GM13977 (cell line): ENCODE measurements at places on chromosomes 2 and 18.

- no peak for DNase-seq
Measured at GRCh38 chr2:128812183-128812940, 493.7 kb upstream of the HS6ST1 start.

DNA sequence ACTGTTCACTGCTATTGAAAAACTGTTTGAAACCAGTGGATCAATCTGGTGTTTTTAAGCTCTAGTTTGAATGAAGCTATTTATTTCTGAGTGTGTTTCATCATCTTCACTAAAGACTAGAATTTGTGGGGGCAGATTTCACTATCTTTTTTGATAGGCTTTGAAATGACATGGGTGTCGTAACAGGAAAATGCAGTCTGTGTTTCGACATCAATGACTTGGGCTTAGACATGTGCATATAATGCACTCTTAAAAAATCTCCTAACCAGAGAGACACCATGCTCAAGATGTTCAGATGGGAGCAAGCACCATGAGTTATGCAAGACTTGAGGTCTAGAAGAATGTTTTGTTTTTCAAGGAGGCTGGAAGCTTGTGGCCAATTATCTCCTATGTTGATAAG, 221.6 kb downstream of the GPD2 start:
- DNase-seq, result no peak

DNA sequence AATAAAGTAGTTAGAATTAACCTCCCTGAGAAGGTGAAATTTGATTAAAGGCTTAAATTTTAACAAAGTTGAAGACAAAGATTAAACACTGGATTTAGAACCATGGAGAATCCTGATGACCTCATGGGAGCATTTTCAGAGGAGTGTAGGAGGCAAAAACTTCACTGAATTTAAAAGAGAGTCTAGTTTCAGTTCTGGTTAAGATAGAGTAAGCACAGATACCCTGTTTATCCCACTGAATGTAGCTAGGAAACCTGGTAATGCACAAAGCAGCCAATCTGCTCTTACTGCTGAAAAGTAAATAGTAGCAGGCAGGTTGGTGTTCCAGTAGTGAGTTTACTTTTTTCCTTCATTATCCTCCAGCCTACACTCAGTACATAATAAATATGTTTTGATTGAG, 654.9 kb upstream of the SYT4 start:
- no peak for DNase-seq

- DNase-seq, result peak; percentile 62
Measured at GRCh38 chr2:20676353-20677215, 9.6 kb downstream of the GDF7 start.

GRCh38 chr2:197461057-197461456, 7.7 kb downstream of the COQ10B start:
- no peak for DNase-seq

DNA sequence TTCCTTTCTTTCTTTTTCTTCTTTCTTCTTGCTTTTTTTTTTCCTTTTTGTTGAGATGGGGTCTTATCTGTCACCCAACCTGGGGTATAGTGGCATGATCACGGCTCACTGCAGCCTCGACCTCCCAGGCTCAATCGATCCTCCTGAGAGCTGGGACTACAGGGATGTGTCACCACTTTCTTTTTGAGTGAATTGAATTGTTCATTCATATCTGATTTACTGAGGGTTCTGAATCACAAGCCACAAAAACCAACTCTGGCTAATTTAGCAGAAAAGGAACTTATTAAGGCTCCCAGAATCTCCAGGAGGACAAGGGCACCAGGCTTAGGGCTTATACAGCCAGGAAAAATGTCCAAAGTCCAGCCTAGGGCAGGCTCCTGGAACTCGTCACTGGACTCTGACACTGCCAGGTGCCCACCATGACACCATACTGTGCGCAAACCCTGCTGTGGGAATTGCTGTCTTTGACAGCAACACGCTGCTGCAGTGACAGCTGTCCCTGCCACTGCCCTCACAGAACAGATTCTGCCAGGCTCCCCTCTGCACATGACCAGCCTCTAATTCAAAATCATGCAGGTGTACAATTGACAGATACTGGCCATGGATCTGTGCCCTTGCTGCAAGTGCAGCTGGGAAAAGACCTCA, 42.9 kb upstream of the EML6 start:
- DNase-seq, result no peak

DNA sequence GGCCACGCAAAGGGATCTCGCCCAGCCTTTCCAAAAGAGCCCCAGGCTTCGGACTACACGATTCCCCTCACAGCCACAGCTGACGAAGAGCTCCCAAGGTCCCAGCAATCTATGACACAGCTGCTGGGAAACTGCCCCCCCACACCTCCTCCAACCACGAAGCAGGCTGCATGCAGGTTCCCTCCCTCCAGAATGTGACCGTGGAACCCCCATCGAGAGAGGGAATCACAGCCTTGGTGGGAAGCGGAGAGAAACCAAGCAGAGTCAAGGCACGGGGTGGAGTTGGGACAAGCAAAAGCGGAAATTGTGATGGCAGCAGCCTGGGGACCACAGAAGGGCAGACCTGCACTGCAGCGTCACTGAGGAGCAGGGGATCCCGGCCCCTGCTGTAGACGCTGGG, 50.3 kb downstream of the KCNF1 start:
- no peak for DNase-seq

GRCh38 chr2:1811971-1812350, 67.6 kb upstream of the PXDN start:
- no peak for DNase-seq

DNA sequence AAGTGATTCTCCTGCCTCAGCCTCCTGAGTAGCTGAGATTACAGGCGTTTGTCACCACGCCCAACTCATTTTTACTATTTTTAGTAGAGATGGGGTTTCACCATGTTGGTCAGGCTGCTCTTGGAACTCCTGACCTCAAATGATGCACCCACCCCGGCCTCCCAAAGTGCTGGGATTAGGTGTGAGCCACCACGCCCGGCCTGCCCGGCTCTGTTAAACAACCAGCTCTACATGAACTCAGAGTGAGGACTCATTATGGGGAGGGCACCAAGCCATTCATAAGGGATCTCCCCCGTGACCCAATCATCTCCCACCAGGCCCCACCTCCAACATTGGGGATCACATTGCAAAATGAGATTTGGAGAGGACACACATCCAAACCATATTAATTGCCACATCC, 8.8 kb downstream of the ATIC start:
- DNase-seq, result no peak

- DNase-seq, result no peak
Measured at GRCh38 chr2:53694096-53694771, 73.4 kb upstream of the CHAC2 start.

DNA sequence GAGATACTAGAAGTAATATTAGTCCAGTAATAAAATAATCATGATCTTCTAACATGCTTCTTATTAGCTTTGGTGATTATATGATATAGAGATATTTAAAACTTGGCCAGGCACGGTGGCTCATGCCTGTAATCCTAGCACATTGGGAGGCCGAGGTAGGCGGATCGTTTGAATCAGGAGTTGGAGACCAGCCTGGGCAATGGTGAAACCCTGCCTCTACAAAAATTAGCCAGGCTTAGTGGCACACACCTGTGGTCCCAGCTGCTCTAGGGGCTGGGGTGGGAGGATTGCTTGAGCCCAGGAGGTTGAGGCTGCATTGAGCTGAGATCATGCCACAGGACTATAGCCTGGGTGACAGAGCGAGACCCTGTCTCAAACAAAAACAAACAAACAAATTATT, 87.0 kb downstream of the WDR7 start:
- DNase-seq, result no peak

DNA sequence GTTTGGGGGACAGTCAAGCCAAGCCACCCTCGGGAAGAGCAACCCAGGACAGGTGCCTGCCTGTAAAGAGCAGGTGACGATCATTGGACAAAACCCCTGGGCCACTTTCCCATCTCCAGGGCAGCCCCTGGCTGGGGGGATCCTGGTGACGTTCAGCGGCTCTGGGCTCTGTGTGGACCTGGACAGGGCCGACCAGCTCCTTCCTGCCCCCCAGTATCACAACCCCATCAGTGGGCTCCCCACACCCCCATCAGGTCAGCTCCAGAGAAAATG, 57.3 kb upstream of the ASAP2 start:
- no peak for DNase-seq

GRCh38 chr18:59696311-59697235, 650 bp downstream of the CCBE1 start:
- no peak for DNase-seq

GRCh38 chr2:190841707-190842505, 38.7 kb upstream of the GLS start:
- no peak for DNase-seq

DNA sequence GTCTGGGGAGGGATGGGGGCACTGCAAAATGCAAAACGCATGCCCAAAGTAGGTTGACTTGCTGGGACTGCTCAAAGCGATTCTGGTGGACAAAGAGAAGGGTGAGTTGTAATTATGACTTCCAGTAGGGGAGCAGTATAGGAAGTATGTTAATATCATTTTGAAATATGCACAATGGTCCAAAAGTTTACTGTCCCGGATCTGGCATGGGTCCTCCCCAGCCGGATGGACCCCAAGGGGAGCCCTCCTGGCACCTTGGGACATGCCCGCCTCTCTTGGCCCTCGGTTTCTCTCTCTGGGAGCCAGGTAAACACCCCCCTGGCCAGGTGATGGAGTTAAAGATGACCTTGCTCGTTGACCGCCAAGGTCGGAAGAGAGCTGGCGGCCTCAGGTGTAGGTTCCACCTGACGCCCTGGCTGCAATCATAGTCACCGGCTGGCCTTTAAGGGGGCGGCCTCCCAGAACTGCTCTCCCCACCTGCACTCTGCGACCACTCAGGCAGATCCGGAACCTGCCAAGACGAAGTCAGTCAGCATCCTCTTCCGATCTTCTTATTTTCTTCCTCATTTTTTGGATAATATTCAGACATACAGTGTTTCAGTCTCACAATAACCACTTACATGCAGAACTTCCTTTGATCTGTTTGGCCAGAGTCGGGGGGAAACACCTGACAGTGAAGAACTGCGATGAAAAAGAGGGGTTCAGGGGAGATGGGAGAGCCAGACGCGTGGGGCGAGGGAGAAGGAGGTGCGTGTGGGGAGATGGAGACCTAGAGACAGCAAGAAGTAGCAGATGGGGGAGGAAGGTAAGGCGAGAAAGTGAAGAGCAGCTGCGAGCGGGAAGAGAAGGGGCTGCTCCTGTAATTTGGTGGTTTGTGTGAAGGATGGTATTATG, 148.3 kb downstream of the MEIS1 start:
- no peak for DNase-seq

DNA sequence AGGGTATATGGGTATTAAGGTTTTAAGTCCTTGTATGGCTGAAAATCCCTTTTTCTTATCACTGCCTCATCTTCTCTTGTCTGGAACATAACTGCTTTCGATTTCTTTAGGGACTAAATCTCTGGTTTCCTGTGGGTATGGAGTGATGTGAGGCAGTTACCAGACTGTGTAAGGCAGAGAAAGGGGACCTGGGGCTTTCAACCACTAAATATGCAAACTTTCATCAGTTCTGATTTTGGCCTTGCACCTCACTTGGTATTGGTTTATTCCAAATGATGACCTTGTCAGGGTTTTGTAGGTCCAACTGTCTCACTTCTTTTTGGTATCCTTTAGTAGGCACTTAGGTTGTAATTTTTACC, 9.3 kb downstream of the MAP4K4 start:
- no peak for DNase-seq
